ENCODE measurements at places on chromosomes 2 and 18.

DNA sequence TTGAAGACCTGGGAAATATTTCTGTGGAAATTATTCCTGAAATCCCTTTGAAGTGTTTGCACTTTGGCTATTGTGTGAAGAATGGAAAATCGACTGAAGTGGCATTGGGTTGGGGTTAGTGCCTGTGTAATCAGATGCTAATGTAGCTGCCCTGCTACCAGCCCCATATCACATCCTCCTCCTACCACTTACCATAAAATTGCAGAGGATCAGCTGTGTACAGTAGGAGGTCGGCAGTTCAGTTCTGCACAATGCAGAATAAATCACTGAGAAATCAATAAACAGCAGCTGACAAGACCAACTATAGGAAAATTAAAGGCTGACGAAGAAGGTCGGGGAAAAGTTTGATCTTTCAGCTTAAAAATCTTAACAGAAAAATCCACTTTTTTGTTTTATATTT is 440.9 kb downstream of the PTPRM start:
- DNase-seq = no peak

- no peak for DNase-seq
Observed at GRCh38 chr2:119575439-119575838, 31.2 kb downstream of the CFAP221 start.

- DNase-seq = no peak
Observed at GRCh38 chr2:112958428-112959108, 19.2 kb upstream of the IL36G start.

DNA sequence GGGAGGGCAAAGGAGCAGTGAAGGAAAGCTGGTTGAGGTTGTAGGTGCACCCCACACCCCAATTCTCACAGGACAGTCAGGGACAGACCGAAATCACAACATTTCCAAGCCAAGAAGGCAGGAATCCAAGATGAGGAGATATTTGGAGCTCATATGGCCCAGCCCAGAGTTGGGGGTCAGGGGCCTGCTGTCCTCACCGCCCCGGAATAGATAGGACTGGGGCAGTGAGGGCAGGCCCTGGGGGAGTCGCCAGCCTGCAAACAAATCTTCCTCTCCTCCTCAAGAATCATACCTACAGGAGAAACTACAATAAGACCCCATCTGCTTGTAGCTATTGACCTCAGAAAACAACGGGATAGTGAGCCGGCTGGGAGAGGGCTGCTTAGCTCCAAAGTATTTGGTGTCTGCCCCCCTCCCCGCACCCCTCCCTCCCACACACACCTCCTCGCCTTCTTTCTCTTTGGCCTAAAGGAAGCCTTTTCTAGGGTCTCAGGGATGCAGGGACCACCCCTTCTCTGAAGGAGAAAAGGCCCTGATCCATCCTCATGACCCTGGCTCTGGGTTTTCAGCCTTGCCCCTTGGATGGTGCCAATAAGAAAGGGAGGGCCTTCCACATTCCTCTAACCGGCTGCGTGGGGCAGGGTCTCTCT is 3.8 kb downstream of the EN1 start:
- no peak for DNase-seq

DNA sequence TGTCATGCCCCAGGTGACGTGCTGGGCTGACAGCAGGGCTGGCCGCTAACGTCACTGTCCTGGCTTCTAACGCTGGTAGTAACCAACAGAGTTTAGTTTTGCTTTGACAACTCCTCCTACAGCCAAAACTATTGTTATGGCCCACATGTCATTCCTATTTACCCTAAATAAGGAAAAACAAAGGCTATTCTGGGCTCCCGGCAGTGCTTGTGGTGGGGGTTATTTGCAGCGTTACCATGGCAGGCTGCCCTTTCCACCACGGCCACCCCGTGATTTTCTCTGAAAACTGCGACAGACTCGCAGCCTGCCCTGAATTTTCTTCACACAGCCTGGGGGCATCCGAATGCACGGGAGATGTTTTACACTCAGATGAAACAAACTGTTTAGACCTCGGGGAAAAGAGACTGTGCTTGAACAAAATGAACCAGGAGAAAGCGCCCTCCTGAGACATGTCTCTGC is 115.2 kb downstream of the FAM210A start:
- no peak for DNase-seq

DNA sequence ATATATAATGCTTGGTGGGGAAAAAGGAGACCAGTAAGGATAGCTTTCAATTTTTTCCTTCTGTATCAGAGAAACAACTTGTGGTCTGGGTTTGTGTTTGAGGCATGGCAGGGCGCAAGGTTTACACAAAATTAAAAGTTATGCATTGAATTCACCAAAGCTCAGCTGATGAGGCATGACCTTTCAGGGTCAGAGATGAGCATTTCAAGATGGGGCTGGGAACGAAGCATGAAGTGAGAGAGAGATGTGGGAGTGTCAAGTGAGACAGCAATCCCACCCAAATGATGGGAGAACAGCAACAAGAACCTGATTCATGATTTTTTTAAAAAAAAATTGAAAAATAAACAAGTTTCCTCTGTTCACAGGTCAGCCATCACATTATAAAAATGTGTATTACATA is 4.9 kb downstream of the GPR55 start:
- DNase-seq = no peak

DNA sequence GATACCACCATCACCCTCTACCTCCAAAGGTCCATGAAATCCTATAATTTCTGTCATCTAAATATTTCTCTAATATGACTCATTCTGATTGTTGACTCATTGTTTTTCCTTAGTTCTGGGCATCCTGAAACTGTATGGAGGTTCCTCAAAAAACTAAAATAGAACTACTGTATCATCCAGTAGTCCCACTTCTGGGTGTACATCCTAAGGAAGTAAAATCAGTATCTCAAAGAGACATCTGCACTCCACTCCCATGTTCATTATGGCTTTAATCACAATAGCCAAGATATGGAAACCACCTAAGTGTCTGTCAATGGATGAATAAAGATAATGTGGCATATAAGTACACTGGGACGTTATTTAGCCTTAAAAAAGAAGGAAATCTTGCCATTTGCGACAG is 125.8 kb upstream of the MYO3B start:
- no peak for DNase-seq

DNA sequence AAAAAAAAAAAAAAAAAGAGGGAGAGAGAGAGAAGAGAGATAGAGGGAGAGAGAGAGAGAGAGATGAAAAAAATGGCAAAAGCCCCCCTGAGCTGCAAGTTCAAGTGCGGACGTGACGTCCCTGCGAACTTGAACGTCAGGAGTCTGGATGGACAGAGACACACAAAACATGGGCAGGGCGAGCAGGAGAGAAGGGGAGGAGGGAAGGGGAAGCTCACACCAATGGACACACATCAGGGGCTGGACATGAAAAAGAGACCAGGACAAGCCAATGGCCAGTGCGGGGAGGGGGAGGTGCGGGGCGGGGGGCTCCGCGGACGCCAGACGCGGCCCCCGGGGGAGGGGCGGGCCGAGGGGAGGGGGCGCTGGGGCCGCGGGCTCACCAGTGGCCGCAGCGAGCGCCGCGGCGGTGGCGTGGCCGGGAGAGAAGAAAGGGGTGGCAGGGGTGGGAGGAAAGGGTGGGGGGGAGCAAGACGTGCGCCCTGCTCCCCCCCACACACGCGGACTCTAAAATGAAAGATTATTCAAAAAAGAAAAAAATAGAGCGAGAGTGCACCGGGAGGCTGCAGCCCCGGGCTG is at the start of gene BCL11A:
Gene BCL11A, minus strand, starts transcription at position 160 of the 579 bp plus-strand sequence. CDS start 384 bp downstream, outside the sequence.
- DNase-seq = no peak

- no peak for DNase-seq
Observed at GRCh38 chr2:60717691-60718090, 38.4 kb upstream of the PAPOLG start.

DNA sequence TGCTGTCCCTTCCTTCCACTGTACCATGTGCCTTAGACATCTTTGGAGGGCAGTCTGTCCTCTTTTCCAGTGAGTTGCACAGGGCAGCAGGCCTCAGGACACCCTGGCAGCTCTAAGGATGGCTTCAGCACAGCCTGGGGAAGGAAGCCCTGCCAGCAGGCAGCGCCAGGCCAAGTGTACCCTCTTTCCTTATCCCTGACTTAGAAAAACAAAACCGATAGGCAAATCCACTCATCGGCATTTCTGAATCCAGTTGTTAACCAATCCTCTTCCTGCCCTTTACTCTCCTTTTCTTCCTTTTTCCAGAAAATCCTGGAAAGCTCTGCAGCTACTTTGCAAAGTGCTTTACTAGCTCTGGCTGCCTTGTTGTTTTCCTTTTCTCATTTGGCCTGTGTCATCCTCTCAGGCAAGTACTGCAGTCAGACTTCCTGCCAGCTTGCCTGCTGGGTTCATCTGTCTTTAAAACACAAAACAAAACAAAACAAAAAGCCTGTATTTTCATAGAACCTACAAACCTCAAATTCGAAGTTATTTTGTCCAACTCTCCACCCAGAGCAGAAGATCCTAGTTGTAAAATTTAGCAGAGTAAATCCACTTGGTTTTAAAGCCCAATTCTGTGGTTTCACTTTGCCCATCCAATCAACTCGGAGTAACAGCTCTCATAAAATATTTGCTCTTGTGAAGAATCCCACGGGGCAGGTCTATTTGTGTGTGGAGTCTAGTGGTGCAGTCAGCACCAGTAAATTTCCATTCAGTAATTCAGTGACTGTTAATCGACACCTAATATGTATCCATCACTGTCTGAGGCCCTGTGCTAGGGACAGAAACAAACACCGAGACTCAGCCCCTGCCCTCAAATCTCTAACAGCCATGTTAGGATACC is 45.2 kb downstream of the PCBP1 start:
- DNase-seq = no peak

DNA sequence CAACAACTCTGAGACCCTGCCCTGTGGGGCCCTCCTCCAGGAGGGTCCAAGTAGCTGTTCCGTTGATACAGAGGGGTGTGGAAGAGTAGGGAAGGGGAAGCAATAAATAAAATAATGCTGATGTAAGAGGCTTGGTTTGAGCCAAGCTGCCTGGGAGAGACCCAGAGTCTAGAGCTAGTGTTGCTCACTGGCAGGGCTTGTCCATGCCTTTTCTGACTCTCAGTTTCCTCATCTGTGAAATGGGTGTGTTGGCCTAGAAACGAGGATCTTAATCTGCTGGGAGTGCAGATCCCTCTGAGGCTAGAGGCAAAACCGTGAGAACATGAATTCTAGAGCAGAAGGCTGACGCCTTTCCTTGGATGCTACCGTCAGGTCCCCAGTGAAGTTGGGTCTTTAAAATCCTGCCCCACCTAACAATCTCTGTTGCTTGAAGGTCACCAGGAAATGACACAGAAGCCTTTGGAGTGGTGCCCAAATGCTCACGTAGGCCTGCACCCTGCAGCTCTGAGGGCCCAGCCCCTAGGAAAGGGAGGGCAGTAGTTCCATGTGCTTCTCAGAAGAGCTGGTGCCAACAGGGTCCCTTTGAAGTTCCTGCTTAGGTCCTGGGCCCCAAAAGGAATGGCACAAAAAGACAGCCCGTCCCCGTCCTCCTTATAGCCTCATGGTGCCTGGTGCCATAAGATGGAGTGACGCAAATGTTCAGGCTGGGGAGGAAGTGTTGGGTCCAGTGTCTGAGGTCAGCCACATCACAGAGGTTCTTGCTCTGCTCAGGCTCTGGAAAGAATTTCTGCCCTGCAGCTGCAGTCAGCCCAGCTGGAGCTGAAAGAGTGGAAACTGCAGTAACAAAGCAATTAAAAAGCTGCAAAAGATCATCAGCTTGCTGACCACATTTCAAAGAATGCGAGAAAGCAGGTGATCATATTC is 73.2 kb upstream of the SMAD2 start:
- DNase-seq = no peak

GRCh38 chr2:120927265-120927628 is 191.6 kb downstream of the GLI2 start:
- DNase-seq = no peak

DNA sequence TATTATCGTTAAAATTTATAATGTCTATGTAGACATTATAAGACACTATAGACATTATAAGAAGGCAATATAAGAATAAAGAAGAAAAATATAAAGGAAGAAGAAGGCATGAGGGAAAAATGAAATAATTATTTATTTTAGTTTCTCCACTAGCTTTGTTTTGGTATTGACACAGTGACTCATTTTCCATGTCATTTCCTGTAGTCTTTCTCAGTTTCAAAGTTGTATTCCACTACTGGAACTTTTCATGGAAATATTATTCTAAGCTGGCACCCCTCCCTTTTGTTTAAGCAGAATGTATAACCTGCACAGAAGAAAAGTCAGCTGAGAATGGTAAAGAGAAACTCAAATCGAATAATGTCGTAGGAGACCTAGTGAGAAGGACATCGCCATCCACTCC is 234.2 kb upstream of the NETO1 start:
- DNase-seq = no peak

DNA sequence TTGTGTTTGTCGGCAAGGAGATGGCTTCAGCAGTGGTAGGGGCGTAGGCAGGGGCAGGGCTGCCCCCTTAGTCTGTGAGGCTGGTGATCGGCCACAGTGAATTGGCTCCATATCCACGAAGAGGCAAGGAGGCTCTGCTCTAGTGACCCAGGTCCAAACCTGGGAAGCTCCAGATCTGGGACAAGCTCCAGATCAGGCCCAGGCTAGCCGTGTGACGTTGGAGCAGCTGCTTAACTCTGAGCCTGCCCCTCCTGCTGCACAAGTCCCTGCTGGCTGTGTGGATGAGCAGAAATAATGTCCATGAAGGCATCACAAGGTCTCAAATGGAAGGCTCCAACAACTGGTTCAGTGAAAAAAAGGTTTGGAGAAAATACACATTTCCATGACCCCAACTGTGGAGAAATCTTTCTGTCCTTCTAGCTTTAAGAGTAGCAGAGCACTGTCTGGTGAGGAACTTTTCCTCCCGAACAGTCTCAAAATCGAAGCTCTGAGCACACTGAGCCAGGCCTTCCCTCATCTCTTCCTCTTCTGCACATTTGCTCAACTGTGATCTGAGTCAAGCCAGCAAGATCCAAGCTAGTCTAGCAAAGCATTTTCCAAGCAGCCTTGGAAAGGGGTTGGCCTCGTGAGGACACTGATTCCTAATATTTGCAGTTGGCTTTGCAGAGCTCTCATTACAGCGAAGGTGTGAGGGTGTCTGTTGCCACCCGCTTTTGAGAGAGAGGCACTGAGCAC is 67.0 kb upstream of the TCF7L1 start:
- DNase-seq = no peak

DNA sequence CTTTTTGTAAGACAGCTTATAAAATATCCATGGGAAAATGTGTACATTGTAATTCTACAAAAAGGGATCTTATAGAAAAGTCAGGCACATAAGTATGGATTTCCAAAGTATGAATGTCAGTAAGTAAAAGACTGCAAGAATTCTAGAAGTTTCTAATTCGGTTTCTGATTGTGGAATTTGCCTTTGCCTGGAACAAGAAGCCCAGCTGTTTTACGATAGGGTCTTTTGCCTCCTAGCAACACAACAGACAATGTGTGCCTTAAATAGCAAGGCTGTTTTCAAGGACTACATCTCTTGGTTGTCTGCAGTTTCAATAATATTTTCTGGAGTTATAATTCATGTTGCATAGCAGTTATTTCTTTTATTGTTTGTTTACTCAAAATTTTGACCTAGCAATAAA is 312.9 kb downstream of the MTX2 start:
- DNase-seq = no peak

- DNase-seq = no peak
Observed at GRCh38 chr2:137959166-137959565, 5.1 kb upstream of the HNMT start.

- peak; percentile 20 for DNase-seq
Observed at GRCh38 chr2:239822146-239822831, 202.9 kb downstream of the NDUFA10 start.
